ENCODE measurements at places on chromosomes 2 and 18.

DNA sequence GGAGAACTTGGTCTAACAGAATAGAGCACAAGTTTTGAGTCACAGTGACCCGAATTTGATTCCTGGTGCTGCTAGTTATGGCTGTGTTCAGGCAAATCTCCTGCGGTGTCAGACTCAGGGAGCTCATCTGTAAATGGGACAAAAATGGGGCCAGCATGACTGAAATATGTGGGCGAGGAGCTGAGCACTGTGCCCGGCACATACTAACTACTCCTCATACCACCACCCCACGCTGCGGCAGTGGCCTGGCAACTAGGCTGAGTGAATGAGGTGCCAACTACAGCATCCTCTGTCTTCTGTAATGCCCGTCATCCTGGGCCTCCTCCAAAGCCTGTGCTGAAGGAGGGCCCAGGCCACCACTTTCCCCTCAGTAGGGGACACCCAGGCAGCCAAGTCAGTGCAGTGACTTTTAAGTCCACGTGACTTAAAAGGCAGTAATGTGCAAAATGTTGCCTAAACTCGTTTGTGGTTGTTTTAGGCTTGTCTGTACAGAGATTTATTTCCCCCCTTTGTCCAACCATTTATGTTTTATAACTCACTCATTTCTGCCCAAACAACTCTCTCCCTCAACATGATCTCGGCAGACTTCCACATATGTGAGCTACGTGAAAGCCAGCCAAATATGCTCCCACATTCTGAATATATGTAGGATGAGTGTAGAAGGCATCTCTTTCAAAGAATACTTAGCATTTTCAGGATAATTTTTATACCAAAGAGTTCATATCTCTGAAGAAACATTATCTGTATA is 773.7 kb downstream of the TSN start:
- H3K36me3 ChIP-seq: no peaks in the 10 kb centered on the region
- no peak overlapping the region for H3K4me3 ChIP-seq
- H3K27ac ChIP-seq: no peak overlapping the region
- no peak for DNase-seq
- H3K27me3 ChIP-seq: no peaks in the 10 kb centered on the region
- H3K4me1 ChIP-seq: no peaks in the 10 kb centered on the region

DNA sequence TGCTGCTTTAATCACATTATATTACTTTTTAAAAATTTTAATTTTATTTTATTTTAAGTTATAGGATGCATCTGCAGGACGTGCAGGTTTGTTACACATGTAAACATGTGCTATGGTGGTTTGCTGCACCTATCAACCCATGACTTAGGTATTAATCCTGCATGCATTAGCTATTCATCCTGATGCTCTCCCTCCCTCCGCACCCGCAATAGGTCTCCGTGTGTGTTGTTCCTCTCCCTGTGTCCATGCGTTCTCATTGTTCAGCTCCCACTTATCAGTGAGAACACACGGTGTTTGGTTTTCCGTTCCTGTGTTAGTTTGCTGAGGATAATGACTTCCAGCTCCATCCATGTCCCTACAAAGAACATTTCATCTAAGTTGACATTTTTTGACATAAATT is 283.2 kb downstream of the CYRIA start:
- no peaks in the 10 kb centered on the region for H3K4me1 ChIP-seq
- H3K4me3 ChIP-seq: no peak overlapping the region
- H3K27ac ChIP-seq: no peak overlapping the region
- DNase-seq: no peak

DNA sequence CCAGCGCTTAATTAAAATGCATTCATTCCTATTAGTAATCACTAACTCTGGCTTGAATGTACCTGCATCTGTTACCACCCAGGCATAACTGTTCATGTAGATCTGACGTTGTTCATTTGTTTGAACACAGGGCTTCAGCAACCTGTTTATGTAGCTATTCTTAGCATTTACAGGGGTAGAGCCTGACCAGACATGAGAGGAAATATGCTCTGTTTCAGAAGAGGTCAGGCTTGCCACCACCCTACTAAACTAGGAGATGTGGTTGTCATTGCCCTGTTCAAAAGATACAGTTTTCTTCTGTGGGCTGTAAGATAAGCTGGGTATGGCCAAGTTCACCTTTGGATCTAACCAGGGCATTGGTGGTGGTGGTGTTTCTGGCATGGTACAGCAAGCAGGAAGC is 8.8 kb downstream of the MGAT5 start:
- no peak overlapping the region for H3K27ac ChIP-seq
- H3K4me1 ChIP-seq: peaks cover 11% of the 10 kb centered on the region
- H3K27me3 ChIP-seq: no peaks in the 10 kb centered on the region
- DNase-seq: no peak
- no peak overlapping the region for H3K4me3 ChIP-seq

DNA sequence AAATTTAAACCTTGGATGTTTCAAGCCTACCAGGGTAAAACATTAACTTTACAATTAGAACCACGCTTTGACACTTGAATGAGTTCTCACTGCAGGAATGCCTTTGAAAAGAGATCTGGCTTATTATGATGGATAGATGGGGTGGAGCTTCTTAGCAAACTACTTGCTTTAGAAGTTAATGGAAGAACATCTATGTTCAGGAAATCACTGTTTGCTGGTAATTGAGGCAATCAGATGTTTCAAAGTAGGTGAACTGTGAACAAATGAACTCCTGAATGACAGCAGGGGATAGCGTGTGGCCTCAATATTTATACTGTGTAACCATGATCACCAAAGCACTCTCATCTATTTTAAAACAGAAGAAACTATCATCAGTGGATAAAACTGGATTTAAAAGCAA is 383.6 kb downstream of the PIK3C3 start:
- peaks cover 13% of the 10 kb centered on the region for H3K4me1 ChIP-seq
- no peaks in the 10 kb centered on the region for H3K27me3 ChIP-seq
- H3K4me3 ChIP-seq: no peak overlapping the region

GRCh38 chr2:67544286-67544685 is 147.2 kb downstream of the ETAA1 start:
- no peak for DNase-seq
- no peak overlapping the region for H3K4me3 ChIP-seq
- peaks cover 7% of the 10 kb centered on the region for H3K4me1 ChIP-seq
- H3K27ac ChIP-seq: no peak overlapping the region
- H3K27me3 ChIP-seq: no peaks in the 10 kb centered on the region

DNA sequence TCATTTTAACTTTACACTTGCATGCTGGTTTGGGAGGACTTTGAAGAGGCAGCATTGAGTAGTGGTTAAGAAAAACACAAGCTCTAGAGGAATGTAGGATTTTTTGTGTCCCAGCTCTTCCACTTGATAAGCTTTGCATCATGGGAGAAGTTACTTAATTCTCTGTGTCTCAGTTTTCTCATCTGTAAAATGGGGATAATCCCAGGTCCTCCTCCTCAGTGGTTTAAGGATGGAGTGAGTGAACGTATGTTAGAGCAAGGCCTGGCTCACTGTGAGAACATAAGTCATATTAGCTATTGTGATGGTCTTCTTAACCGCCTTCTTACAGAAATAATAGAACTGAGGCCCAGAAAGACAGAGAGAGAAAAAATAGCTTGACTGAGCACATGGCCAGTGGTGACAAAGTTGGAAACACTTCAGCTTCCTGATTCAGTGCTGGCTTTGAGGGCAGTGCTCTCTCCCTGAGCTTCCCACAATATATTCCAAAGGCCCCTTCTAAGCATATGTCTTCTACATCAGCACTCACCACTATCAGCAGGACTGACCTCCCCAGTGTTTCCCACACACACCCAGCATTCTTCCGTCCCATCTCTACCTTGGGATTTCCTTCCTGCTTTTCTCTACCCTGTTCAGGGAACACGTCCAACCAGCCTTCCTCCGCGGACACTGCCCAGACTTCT is 214.9 kb upstream of the TNP1 start:
- no peak for DNase-seq
- H3K36me3 ChIP-seq: no peaks in the 10 kb centered on the region
- no peaks in the 10 kb centered on the region for H3K4me1 ChIP-seq

GRCh38 chr18:31057051-31057450 is 14.5 kb upstream of the DSC3 start:
- no peak overlapping the region for H3K4me3 ChIP-seq
- H3K27ac ChIP-seq: no peak overlapping the region
- H3K4me1 ChIP-seq: peaks cover 2% of the 10 kb centered on the region

DNA sequence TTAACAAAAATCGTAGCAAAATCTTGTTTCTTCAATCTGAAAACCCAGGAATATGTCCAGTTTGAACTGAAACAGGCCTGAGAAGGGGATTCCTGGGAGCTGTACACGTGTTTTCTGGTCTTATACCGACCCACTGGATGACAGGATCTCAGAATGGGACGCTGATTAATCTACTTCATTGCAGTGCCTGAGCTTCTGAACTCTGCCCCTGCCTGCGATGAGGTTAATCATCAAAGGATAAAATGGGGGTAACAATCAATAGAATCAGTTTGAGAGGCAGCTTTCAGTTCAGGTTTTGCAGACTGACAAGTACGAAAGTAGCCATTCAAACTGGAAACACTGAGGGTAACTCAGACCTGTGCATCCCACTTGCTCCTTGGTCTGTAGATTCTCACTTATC is 273.9 kb upstream of the REV1 start:
- no peak overlapping the region for H3K27ac ChIP-seq

DNA sequence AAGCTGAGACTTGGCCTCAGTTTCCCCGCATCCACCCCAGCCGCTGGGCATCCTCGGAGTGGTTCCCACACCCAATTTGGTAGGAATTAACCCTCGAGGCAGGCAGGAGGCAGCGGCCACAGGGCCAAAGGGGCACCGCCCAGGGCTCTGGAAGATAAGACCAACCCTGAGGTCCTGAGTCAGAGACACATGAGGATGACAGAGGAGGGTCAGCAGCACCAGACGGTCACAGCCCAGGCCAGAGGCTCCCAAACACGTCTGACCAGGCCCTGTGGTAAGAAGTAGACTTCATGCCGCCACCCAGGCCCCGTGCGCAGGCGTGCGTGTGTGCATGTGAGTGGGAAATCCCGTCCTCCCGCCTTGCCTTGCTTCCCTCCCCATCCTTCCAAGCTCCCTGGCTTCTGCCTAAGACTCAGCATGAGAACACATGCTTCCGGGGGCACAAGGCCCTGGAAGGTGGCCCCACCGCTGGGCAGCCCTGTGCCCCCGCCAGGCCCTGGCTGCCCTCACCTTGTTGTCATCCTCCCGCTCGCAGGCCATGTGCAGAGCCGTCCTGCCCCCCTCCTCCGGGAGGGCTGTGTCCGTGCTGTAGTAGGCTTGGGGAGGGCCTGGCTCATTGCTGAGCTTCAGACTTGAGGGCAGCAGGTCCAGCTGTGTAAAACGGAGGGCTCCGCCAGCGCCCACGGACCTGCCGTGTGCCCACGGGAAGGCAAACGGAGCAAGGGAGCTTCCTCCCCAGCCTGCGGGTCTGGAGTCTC is 46.3 kb downstream of the ANKMY1 start:
- no peaks in the 10 kb centered on the region for H3K27me3 ChIP-seq

DNA sequence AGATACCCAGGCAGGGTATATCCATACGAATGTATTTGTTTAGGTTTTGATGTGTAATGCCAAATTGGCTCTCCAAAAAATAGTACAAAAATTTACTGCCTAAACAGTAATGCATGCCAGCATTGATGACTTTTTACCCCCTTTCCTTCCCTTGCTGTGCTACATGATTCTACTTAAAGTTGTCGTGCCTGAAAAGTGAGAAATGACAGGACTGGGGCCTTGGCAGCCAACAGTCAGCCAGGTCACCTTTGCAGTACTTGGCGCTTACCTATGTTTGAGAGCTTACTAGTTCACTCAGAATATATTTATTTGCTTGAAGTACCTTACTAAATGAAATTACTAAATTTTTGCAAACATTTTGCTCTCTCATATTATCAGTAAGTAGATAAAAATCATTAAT is 1329.1 kb downstream of the DPP10 start:
- H3K27ac ChIP-seq: no peak overlapping the region
- no peaks in the 10 kb centered on the region for H3K4me1 ChIP-seq
- no peaks in the 10 kb centered on the region for H3K36me3 ChIP-seq
- no peaks in the 10 kb centered on the region for H3K27me3 ChIP-seq
- no peak overlapping the region for H3K4me3 ChIP-seq

GRCh38 chr2:225177098-225177497 is 134.8 kb upstream of the DOCK10 start:
- no peaks in the 10 kb centered on the region for H3K4me1 ChIP-seq
- DNase-seq: no peak
- H3K27me3 ChIP-seq: no peaks in the 10 kb centered on the region

DNA sequence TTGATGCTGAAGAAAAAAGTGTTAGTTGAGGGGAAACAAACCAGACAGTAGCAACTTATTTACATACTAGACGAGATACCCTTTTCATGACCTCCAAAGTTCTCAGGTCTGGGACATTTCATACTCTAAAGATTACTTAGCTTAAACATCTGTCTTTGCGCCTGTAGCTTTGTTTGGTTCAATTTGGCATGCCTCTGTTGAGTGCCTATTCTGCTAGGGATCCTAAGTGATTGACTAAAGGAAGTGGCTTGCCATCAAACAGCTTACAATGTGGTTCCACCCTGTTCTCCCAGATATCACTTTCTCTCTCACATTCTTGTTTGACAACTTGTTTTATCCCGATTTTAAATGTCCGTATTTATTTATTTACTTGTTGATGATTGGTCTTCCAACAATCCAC is 488.8 kb downstream of the PARD3B start:
- H3K27ac ChIP-seq: no peak overlapping the region
- peaks cover 2% of the 10 kb centered on the region for H3K27me3 ChIP-seq
- no peak for DNase-seq
- no peaks in the 10 kb centered on the region for H3K4me1 ChIP-seq

- H3K27me3 ChIP-seq: no peaks in the 10 kb centered on the region
- H3K27ac ChIP-seq: no peak overlapping the region
- no peak overlapping the region for H3K4me3 ChIP-seq
These were observed 183.3 kb upstream of the HDAC4 start for GRCh38 chr2:239583879-239584859.

DNA sequence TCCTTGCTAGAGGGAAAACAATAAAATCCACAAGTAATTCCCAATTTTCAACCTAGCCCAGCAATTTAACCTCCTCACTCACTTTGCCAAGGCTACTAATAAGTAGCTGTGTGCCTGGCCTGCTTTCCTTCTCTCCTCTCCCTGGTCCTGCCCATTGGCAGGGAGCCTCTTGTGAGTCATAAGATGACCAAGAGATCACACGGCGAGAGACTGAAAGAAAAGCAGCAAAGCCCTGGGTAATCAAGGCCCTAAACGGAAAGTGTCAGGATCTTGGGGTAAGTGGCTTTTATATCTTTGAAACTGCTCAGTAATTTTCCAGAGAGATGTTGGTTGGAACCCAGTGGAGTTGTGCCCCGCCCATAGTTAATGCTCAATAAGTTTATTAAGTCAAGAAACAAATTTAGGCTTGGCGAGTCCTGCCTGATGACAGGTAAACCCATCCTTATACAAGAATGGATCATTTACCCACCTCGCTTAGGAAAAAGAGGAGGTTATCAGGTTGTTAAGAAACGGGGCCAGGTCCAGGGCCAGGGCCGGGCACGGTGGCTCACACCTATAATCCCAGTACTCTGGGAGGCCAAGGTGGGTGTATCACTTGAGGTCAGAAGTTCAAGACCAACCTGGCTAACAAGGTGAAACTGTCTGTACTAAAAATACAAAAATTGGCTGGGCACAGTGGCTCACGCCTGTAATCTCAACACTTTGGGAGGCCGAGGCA is 10.0 kb upstream of the ADAM17 start:
- H3K27me3 ChIP-seq: no peaks in the 10 kb centered on the region
- no peak overlapping the region for H3K4me3 ChIP-seq
- no peak for DNase-seq
- no peaks in the 10 kb centered on the region for H3K36me3 ChIP-seq
- H3K27ac ChIP-seq: no peak overlapping the region
- H3K4me1 ChIP-seq: no peaks in the 10 kb centered on the region

All from H1 (cell line).